ENCODE measurements at places on chromosomes 1 and 21.

DNA sequence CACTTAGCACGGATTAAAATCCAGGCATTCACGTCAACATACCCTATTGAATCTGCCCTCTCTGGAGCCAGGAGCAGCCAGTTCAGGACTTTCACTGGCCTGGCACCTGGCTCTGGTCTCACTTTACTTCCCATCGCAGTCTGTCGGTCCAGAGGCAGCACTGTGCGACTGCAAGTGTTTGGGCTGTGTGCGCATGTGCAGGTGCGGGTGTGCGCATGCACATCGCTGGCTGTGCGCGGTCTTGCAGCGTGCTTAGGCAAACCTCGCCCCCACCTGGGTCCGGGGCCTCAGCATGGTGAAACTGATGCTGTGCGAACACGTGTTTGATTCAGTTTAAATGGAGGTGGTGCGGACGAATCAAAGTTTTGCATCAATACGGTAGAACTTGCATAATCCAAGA, 38.0 kb downstream of the ATF3 start:
- no peak for DNase-seq

DNA sequence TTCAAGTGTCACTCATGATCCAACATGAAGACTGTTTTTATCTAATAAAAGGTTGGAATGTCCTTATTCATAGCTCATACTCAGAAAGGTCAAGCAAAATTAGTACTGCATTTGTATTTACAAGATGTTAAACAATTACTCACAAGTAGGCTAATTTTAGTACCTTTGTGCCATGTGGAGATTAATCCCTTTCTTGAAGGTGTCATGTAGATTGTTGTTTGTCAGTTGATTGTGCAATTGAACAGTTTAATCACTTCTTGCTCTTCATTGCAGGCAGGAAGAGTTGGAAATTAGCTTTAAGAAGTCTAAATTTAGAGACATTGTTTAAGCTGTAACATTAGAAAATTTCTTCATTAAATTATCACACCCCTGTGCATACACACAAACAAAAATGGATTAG, 847.1 kb downstream of the KCNT2 start:
- no peak for DNase-seq

DNA sequence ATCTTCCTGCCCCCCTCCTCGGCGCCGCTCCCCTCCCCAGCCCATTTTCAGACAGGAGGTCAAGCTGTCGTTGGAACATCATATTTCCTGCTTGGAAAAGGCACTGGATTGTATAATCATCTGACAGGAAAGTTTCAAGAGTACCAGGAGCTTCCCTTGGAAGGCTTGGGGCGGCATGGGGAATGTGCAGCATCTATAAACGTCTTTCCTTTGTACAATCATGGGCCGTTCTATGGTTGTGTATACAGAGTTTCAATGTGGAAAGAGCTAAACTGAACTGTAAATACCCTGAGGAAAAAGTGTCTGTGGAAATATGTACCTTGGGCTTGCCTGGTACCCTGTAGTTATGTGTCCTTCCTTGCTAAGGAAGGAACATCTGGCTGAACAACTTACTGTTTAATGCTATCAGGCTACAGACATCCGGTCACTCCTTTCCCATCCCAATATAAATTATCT, 368.1 kb upstream of the ADGRL2 start:
- DNase-seq: no peak

DNA sequence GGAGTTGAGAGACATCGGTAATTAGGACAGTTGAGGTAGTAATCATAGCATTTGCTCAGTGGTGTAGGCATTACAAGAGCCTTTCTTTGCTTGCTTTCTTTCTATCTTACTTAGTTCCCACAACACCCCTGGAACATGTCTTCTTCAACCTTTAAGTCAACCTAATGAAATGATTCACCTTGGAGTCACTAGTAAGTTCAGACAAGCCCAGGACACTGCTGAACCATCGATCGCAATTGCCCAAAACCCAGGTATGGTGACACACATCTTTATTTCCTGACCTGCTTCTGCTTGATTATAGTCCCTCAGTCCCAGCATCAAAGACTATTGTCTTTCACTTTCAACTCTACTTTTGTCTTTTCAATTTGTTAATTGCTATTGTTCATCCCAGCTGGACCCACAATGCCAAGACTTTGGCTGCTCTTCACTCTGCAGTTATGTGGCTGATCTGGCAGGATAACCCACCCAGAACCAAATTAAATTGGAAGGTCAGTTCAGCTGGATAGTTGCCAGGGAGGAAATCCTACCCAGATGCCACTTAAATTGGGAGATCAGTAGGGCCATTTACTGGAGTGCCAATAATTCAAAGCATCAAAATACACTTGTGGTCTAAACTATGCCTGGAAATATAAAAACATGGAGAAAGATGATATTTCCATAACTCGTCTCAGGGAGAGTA, 272.9 kb downstream of the RWDD3 start:
- DNase-seq: no peak

DNA sequence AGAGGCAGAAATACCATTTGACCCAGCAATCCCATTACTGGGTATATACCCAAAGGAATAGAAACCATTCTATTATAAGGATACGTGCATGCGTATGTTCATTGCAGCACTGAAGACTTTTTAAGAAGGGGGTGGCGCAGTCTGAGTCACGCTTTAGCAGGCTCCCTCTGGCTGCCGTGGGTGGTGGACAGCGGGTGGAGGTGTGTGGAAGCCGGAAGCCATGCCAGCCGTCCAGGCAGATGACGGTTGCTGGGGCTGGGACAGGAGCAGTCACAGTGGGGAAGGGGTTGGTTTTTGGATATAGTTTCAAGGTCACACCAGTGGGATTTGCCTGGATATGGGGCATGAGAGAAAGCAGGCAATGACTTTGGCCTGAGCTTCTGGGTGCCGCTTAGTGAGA, 270.5 kb downstream of the GRIK3 start:
- DNase-seq: no peak

- no peak for DNase-seq
These were observed 6.1 kb downstream of the KIF26B start for GRCh38 chr1:245160741-245161400.

DNA sequence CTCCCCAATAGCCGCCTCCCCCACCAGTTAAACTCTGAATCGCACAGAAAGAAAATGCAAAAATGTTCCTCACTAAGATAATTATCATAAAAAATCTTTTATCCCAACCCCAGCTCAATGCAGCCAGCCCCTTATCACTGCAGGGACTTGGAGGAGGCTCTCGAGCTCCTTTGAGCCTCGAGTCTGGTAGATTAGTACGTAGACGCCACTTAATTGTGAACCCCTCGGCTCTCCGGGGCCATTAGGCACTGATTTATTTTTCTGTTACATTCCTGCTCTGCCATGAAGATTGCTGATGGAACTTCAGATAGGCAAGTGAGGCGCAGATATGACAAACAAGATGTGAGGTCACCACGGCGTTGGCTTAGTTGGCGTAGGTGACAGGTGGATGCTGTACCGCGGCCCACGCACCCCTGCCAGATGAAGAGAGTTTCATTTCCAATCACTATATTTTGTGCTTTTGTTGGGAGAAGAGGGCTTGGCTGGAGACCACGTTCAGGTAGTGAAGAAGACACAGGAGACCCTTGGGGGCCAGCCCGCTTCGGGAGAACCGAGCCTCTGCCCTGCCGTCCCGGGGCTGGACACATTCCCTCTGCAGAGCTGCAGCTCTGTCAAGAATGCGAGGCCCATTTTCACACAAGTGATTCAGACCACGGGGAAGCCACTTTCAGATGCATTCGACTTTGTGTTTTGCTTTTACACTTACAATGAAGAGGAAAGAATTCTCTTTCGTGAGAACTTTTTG, 55.9 kb upstream of the ARHGEF16 start:
- no peak for DNase-seq

DNA sequence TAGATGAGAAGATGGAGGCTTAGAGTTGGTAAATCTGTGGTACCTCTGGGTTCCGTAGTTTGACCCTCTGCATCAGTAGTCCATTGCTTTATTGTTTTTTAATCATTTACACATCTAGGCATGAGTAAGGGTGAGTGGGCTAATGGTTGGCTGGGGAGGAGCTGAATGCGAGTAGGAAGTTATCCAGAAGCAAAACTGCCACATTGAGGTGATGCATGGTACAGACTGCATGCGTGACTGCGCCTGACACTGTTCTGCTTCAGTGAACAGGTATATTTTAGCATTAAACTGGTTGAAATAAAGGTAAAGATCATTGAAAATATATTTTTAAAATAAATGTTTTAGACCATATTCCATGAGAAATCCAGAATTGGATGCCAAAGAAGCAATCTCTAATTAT, 4.4 kb downstream of the DNAJC16 start:
- no peak for DNase-seq

GRCh38 chr1:58964880-58965279, 181.0 kb upstream of the JUN start:
- DNase-seq: no peak

DNA sequence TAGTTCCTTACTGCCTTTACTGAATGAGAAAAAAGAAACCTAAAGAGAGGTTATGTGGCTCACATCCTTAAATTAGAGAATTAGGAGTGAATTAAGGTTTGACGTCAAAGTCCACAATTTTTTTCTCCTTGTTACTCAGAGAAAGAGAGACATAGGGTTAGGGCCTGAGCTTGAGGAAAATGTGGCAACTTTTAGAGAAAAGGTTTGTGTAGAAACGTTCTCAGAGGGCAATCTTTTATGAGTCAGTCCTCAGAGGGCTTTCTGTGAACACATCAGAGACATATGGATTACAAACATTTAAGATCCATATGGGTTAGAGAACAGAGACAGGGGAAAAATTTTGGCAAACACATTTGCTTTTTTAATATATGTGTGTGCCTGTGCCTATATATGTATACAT, 242.8 kb downstream of the TGFB2 start:
- DNase-seq: no peak

GRCh38 chr1:181661569-181661968, 178.3 kb downstream of the CACNA1E start:
- no peak for DNase-seq

GRCh38 chr1:24803987-24804530, 58.8 kb downstream of the CLIC4 start:
- DNase-seq: no peak

DNA sequence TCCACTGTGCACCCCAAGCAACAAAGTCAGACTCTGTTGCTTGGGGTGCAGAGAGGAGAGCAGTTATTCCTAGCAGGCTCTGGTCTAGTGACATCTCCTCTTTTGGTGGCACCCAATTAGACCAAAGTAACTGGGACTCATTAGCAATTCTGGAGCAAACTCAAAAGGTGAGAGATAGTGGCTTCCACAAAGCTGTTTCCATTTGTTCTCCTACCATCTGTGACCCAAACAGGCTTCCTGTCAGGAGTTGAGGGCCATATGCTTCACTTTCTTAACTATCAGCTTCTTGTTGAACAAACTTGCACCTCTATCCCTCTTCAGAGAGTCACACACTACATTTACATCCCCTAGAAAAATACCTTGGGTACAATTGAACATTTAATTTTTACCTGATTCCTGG, 1.5 kb upstream of the ATXN7L2 start:
- DNase-seq: no peak

DNA sequence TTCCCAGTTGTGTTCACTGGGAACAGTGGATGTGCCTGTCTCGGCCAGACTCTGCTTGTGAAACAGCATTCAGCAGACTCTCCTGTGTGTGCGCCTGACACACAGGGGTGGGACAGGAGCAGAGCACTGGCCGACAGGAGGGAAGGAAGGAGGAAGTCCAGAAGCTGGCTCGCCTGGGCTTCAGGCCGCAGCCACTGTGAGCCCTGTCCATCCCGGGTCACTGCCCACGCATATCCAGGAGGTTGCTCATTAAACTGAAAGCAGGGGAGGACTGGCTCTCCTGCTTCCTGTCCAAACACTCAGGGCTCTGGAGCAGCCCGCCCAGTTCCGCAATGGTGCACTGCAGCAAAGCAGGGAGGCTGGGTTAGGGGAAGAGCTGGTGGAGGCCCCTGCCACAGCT, 218.7 kb upstream of the VAMP3 start:
- DNase-seq: no peak

- no peak for DNase-seq
These were observed 19.5 kb upstream of the IGSF21 start for GRCh38 chr1:18088077-18088594.

DNA sequence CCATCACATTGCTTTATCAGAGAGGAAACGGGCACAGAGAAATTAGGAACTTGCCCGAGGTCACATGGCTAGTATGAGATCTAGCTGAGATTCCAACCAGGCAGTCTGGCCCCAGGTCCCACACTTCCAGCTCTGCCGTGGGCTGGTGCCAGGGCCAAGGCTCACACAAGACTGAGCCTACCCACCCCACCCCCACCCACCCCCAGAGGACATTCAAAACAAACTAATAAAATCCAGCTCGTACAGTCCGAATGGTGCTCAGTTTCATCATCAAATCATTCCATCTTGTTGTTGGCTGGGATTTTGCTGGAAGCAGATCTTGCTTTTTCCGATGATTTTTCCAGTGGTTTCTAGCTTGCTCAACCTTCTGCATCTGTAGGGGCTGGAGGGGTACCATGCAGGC, 27.9 kb downstream of the MATN1 start:
- no peak for DNase-seq

- no peak for DNase-seq
These were observed 390.7 kb upstream of the ZP4 start for GRCh38 chr1:238281418-238281817.

- DNase-seq: no peak
These were observed 2.6 kb downstream of the MGST3 start for GRCh38 chr1:165633614-165634013.

DNA sequence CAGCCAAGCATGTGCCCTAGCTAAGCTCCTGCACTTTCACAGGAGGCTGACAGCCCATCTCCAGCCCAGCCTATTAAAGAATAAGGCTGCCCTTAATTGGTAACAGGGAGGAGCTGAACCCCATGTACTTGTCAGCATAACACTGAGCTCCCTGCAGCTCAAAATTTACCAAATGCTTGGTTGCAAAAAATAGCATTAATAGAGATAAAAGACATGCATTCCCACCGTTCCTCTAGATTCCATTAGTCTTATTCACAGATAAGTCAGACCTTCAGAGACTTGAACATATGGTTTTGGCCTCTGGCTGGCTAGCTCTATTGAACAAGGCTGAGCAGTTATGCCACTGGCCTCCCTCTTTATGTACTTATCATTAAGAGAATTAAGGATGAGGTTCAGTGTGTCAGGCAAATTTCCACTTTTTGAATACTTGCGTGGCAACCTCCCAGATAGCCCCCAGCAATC, 29.2 kb downstream of the OLFML3 start:
- DNase-seq: no peak

DNA sequence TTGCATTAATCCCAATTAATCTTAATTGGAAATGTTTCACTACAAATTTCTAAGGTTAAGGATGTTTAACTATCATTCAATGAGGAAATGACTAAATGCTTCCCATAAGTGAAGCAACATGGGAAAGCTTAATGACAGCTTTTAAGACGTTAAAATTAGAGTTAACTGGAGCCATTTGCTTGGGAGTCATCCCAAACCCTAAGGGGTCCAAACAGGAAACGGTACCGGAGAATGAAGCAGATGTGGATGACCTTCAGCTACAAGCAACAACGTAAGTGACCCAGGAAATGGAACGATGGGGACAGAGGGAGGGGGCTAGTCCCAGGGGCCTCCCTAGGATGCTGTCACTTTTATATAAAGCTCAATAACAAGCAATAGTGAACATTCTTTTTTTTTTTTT, 62.2 kb downstream of the CAPZB start:
- DNase-seq: no peak
